NCI-H1092 treated with DMSO at 0.1 percent for 48 hours (cell line): ENCODE measurements at places on chromosomes 4 and X.
A peak's percentile ranks its signal among the peaks of the same experiment; 100 is the strongest.

DNA sequence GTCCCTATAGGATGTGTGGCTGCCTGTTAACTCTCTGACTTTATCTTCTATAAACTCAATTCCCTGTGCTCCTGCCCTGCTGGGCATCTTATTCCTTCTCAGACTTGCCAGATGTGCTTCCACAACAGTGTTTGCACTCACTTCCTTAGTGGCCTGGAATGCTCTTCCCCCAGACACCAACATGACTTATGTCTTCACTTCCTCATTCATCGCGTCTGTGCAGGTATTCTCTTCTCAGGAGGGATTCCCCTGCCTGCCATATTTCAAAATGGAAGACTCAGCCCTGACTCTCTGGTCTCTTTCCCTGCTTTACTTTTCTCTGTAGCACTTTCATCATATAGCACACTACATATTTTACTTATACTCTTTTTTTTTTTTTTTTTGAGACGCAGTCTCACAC, 344.0 kb downstream of the CENPC start:
- no peak for DNase-seq

DNA sequence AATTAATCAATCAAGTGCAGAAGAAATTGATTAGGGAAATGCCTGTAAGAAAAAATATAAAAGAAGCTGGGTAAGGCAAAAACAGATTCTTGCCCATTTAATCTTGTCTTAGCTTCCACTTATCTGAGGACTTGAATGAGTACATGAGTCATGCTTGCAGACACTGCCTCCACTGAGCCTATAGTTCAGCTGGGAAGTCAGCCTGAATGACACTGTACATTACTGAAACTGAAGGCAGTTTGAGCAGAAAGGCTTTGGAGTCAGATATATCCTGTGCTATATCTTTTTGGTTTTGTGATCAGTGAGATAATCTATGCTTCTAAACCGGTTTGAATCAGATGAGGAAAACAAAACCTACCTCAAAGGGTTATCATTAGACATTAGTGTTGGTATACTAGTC, 61.3 kb downstream of the NUDT11 start:
- DNase-seq: no peak

GRCh38 chr4:80803337-80803736, 227.2 kb upstream of the BMP3 start:
- no peak for DNase-seq

DNA sequence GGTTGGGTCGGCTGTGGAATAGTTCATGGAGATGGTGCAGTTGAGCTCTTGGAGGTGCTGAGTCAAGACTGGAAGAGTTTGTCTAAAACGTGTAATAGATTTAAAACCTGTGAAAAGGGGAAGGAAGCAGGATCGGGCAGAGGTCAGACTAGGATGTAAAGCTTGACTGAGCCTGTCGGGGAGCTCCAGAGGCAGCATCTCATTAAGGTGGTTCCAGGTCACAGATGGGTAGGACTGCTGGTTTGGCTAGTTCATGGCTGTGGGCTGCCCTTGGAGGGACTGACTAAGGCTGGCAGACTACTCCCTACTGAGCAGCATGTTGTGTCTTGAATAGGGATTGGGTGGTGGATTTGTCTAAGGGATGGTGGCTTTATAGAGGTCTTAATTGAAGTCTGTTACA, 28.4 kb upstream of the WDR1 start:
- no peak for DNase-seq

DNA sequence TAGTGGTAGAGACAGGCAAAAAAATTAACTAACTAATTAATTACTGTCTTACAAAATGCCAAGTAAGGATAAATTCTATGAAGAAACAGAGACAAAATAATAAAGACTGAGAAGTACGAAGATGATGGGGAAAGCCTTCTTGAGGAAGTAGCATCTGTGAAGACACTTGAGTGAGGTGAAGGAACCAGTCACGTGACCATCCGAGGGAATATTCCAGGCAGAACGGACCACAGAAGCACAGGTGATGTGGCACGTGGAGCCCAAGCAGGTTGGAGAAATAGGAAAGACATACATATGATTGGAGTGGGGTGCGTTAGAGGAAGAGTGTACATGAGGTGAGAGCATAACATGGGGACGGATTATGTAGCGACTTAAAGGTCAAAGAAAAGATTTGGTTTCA, 30.5 kb upstream of the SPP1 start:
- DNase-seq: no peak

- DNase-seq: peak; percentile 85
Observed at GRCh38 chrX:129540068-129540653, at the start of gene OCRL. Gene OCRL (plus strand): TSS chrX:129540259. CDS start chrX:129540440, 181 bp downstream.

DNA sequence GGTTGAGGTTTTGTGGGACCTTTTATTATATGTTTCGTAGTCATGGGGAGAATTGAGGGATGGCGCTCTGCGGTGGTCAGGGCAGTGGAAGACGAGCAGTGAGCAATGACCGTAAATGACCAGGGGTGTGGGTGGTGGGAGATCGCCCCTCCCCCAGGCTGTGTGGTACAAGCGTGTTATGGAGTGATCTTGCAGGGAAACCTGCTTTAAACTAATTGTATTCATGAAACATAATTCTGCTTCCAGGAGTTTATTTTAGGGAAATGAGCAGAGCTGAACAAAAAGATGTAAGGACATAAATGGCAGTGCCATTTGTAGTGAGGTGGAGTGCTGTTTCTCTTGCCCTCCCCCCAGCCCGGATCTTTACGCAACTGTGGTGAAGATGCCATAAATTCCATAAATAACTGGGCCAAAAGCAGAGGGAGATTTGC, 20.2 kb downstream of the GYG2 start:
- no peak for DNase-seq

DNA sequence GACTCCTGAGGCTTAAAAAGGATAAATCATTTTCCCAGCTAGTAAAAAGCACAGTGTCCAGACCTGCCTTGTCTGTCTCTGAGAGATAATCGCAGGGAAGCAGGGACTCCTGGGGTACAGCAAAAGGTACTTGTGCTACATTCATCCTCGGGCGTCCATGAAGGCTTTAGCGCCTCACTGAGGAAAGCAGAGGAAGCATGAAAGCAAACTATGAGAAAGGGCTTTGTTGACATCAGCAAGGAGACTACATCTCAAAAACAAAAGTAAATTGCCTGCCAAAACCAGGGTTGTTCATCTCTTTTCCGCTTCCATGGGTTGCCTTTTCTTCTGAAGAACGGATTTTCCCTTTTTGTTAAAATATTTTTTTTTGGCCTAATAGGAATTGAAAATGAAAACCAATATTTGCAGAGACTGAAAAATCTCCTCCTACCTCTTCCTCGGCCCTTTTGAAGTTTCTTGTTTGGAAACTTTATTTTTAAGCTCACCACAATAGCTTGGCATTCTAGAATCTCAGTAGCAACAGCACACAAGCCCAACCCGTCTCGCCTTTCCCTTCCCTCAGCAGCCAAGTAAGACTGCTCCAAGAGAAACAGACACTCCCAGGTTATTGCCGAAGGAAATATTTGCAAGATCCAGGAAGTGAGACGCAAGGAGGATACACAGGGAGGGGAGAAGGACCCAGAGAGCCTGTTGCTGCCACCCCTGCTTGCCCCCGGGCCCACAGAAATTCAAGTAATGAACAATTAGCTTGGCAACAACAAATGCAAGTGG, 148.3 kb upstream of the DGKK start:
- no peak for DNase-seq

GRCh38 chr4:152719801-152720556, 40.2 kb upstream of the TMEM154 start:
- DNase-seq: peak; percentile 52

DNA sequence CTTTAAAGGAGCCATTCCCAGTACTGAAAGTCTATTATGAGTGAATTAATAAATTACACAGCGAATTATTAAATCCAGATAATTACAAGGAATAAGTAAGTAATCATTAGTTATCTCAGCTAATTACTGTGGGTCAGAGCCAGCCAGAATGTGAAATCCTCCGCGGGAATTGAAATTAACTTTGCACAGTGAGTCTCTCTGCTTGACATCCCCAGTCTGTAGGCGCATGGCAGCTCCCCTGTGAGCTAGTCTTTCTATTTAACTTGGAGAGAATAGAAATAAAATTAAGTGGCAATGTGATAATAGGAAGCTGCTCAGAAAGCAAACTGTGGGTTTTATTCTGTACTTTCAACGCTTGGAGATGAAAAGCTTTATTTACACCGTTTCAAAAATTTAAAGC, 7.2 kb downstream of the POU4F2 start:
- no peak for DNase-seq

DNA sequence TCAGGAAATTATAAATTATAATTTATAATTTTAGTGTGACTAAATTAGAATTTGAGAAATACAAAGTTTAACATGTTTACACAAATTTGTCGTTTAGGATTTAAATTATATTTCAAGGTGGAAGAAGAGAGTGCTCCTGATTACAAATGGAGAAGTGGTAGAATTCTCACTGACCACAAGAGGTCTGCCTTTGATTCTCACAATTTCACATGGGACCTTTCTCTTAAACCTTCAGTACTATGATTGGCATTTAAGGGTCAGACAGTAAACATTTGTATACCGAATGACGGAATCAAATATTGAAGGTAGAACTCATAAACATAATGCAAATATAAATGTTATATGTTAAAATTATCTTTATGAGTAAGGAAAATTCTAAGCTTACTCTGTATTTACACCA, 171.7 kb downstream of the SLIT2 start:
- no peak for DNase-seq

DNA sequence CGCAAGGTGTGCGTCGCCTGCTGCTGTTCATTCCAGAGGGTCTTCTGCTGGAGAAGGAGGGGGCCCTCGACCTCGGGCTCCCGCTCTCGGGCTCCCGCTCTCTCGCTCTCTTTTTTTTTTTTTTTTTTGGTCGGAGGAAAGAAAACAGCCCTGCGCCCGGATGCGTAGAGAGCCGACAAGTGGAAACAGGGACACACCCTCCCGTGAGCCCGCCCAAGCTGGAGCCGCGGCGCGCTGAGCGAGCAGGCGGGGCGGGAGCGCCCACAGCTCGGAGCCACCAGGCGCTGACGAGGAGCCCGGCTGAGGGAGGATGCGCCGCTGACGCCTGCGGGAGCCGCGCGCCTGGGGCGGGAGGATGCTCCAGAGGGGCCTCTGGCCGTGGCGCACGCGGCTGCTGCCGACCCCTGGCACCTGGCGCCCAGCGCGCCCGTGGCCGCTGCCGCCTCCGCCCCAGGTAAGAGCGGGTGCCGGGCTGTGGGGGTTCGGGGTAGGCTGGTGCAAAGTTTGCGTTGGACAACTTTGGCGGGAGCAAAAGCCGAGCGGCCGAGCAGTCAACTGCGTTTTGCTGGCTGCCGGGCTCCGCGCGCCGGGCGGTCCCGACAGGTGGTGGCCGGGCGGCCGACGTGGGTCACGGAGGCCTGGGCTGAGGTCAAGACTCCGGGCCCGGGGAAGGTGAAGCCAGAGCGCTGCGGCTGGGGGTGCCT, at the start of gene MCUB:
TSS of gene MCUB (plus strand) at position 264 of the 704 bp plus-strand sequence. CDS start at position 356, 92 bp downstream.
- peak; percentile 44 for DNase-seq

GRCh38 chr4:137664416-137664815, 132.1 kb upstream of the PCDH18 start:
- no peak for DNase-seq

- DNase-seq: peak; percentile 14
Observed at GRCh38 chrX:120514236-120514635, 45.1 kb upstream of the LAMP2 start.

DNA sequence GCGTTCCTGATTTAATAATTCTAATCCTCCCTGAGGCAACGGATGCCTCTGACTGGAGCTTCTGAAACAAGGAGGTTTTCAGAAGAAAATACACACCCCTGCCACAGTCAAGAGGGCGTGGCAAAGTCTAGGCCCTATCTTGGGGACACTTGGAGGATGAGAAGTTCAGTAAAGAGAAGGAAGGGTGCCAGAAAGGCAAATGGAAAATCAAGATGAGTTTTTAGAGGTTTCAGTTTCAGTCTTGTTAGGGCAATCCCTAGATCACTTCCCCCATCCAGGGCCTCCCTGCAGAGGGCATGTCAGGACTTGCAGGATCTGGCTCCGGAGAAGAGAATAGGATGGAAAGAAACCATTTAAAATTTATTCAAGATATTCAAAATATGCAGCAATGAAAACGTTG, 28.5 kb upstream of the FGF2 start:
- no peak for DNase-seq

DNA sequence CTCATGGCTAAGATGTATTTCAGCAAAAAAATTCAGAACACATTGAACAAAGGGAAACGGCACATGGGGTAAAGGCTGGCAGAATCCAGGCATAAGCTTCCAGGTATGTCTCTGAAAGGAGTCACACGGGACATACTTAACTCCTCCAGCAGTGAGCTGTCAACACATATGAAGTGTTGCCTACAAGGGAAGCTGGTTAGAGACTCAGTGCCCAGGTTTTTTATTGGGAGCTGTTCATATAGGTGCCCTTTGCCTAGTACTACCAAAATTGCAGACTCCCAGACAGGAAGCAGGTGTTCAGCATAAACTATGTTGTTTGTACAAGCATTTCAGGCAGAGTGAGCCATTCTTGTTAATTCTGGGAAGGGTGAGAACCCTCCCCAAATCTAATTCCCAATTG, 77.4 kb upstream of the PUDP start:
- DNase-seq: no peak

GRCh38 chrX:6163721-6164120, 64.9 kb downstream of the NLGN4X start:
- DNase-seq: no peak

DNA sequence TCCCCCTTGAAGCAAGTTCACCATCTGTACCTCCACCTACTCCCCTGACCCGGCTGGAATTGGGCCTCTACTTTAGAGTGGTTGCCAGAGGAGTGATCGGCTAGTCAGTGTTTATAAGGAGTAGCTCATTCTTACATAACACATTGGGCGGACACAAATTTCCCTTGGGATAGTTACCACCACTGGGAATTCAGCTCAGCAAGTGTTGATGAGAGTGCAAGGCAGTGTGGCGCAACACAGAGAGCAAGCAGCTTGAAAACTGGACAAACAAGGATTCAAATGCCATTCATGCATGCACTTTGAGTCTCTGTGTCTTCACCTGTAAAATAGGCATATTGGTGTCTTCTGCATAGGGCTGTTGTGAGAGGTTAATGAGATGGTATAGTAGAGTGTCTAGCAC, 92.7 kb downstream of the STK32B start:
- DNase-seq: no peak

GRCh38 chr4:69951602-69952001, 13.9 kb downstream of the CSN2 start:
- DNase-seq: no peak

DNA sequence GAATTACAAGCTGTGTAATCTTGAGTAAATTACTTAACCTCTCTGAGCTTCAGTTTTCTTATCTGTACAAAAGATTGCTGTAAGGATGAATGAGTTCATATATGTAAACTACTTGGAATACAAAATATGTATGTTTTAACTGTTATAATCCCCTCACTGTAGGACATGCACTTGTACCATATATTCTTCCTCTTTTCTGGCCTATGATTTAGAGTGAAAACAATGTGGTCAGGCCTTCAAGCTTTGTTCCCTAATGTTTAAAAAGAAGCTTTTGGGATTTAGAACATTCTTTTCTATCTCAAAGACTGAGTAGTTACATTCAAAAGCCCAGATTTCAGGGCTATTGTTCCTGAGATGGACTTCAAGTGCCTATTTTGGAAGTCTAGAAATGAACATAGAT, 26.7 kb upstream of the GPRIN3 start:
- no peak for DNase-seq

- no peak for DNase-seq
Observed at GRCh38 chr4:26531491-26532116, 41.3 kb upstream of the CCKAR start.

- no peak for DNase-seq
Observed at GRCh38 chr4:89492581-89493071, 185.0 kb upstream of the GPRIN3 start.

- DNase-seq: no peak
Observed at GRCh38 chr4:55613621-55614020, 21.6 kb upstream of the PDCL2 start.

GRCh38 chr4:88802138-88802537, 104.5 kb upstream of the NAP1L5 start:
- DNase-seq: no peak

GRCh38 chr4:15912236-15912635, 26.3 kb downstream of the FGFBP1 start:
- no peak for DNase-seq
